Omental fat pad (tissue), 4 donors: ENCODE measurements at places on chromosomes 7 and 10.

- DNase-seq, result no peak
Observed at GRCh38 chr10:114541081-114541796, 116.8 kb downstream of the ABLIM1 start.

- no peak for DNase-seq
Observed at GRCh38 chr7:157276731-157277562, 59.9 kb upstream of the DNAJB6 start.

GRCh38 chr7:100369105-100369504 is 4.2 kb upstream of the PILRA start:
- DNase-seq, result no peak

GRCh38 chr10:100923580-100923979 is 10.8 kb downstream of the SLF2 start:
- no peak for DNase-seq

DNA sequence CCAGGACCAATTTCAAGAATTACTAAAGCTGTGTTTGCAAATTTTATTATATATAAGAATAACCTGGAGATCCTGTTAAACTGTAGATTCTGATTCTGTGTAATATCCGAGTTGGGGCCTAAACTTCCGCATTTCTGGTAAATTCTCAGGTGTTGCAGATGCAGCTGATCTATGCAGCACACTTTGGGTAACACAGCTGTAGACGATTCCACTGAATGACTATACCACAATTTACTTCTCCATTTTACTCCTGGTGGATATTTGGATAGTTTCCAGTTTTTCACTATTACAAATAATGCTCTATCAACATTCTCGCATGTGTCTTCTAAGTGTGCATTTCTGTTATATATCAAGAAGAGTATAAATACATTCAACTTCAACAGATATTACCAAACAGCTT is 7.5 kb downstream of the GDI2 start:
- DNase-seq, result no peak

DNA sequence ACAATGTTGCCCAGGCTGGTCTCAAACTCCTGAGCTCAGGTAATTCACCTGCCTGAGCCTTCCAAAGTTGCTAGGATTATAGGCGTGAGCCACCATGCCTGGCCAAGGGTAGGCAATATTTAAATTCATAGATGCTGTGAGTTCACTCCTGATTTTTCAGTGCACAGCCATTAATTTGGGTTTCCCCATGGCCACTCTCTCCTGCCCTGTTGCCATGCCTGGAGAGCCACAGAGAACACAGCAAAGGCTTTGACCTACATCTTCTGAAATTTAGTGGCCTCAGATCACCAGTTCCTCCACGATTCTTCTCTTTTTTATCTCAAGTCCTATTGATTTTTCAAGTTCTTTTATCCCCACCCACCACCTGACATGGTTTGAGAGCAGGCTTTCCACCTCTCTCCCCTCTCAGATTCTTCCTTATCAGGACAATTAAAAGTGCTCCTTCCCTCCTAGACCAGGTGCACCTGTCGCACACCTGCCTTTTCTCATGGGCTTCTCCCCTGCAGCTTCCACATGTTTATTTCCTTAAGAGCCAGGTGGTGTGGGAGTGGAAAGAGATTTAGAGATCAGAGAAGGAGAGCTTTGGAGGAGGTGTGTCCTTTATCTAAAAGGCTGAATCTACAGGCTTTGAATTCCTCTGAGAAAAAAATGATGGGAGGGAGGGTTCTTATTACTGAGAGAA is 123.8 kb downstream of the ADRA2A start:
- DNase-seq, result no peak

DNA sequence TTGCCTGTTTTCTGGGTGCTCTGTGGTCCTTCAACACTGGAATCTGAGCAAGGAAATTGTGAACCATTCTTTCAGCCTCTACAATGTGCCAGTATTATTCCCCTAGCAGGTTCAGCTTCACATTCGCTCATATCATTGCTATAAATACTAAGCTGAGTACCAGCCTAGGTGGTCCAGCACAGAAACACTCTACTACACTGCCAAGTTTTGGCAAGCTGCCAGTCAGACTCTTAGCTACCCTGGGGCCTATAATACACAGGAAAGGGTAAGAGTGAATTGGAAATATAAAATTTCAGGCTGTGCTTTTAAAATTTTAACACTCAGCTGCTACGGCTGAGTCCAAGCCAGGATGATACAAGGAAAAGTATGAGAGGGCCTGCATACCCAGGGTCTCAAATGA is 49.9 kb upstream of the PPP1R3A start:
- DNase-seq, result no peak

DNA sequence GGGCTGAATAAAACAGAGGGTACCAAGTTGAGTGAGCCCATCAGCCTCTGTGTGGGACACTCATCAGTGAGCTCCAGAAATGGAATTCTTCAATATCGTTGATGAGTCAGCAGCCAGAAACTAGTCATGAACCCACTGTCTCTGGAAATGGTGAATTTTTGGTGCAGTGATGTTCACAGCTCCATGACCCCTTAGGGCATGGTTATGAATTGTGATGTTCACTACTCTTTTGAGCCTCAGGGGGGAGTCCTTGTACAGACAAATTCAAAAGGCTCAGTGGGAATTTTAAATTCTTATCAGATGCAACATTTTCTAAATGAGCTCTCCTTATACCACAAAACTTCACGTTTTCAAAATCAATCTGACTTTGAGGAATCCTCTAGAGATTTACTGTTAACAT is 335.7 kb downstream of the PHTF2 start:
- DNase-seq, result no peak
